ENCODE measurements at places on chromosomes 16 and 17.

- no peak for DNase-seq
Observed at GRCh38 chr16:23499801-23500200, 10.5 kb downstream of the GGA2 start.

DNA sequence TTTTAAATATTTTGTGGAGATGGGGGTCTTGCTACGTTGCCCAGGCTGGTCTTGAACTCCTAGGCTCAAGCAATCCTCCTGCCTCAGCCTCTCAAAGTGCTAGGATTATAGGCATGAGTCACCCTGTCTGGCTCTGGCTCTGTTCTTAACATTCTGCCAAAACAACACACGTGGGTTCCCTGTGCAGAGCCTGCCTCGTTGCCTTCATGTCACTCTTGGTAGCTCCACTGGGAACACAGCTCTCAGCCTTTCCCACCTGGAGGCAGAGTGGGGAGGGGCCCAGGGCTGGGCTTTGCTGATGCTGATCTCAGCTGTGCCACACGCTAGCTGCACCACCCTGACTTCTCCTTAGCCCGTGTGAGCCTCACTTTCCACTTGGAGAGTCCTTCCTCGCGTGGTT lies 19.3 kb downstream of the CRISPLD2 start:
- DNase-seq: peak; percentile 84

DNA sequence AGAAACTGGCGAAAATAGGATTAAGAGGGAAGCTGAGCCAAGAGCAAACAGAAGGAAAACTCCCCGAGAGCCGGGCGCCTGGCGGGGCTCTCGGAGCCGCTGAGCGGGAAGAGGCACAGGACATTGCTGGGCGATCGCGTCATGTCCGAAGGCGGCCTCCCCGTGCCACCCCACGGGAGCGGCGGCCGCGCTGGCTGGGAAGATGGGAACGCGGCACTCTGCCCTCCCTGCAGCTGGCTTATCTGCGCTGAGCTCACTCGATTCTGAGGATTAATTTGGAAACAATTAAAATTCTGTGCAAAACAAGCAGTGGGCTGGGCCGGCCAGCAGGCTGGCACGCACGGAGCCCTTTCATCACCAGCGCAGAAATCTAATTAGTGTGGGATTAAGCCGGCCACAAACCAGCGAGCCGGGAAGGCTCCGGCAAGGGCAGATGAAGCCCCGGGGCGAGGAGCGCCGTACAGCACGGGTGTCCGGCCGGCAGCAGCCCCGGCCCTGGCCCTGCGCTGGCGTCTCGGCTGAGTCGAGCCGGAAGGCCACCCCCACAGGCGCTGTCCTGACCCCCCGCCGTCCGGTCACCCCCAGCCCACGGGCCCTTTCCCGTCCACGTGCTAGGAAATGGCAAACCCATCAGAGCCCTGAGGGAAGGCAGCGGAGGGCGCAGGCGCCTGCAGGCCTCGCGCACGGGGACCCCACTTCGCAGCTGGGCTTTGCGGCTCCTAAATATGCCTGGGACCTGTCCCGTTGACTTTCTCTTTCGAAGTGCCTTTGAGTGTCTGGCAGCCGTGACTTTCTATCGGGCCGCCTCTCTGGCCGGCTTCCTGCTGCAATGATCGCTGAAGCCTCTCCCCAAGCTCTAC lies 37.9 kb downstream of the SOX8 start:
- DNase-seq: peak; percentile 62

GRCh38 chr17:7403727-7403976 lies 245 bp downstream of the TMEM256 start:
- no peak for DNase-seq

DNA sequence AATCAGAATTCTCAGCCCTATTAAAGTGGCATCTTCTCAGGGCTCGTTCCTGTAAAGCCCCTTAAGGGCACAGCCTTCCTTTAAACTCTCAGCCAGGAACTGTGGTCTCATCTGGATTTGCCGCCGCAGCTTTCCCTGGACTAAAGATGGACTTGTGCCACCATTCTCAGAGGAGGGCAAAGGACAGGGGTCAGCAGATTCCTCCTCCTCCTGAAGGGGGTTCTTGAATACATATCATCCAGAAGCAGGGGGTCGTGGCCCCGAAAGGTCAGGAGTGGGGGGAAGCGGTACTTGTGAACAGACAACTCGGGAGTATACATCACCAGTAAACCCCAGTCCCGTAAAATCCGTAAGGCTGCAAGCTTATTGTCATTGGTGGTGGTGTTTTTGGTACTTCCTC lies 174.8 kb downstream of the RPTOR start:
- no peak for DNase-seq

- no peak for DNase-seq
Observed at GRCh38 chr17:31147507-31148202, 52.9 kb downstream of the NF1 start.

DNA sequence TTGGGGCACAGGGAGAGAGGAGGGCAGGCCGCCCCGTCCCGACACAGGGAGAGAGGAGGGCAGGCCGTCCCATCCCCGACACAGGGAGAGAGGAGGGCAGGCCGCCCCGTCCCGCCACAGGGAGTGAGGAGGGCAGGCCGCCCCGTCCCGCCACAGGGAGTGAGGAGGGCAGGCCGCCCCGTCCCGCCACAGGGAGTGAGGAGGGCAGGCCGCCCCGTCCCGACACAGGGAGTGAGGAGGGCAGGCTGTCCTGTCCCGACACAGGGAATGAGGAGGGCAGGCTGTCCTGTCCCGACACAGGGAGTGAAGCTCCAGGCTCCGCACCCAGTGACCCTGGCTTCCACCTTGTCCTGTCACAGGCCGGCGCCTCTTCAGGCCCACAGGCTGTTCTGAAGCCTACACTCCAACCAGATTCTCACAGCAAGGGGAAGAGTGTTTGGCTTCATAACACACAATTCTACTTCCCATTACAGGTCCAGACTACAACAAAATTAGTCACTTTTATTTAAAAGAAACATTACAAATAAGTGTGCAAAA lies 34.1 kb downstream of the WDR45B start:
- no peak for DNase-seq

DNA sequence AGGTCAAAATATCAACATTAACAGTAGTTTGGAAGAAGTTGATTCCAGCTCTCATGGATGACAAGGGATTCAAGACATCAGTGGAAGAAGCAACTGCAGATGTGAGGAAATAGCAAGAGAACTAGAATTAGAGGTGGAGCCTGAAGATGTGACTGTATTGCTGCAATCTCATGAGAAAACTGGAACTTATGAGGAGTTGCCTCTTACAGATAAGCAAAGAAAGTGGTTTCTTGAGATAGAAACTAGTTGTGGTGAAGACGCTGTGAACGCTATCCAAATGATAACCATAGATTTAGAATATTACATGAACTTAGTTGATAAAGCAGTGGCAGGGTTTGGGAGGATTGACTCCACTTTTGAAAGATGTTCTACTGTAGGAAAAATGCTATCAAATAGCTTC lies 67.8 kb downstream of the GOSR1 start:
- no peak for DNase-seq

DNA sequence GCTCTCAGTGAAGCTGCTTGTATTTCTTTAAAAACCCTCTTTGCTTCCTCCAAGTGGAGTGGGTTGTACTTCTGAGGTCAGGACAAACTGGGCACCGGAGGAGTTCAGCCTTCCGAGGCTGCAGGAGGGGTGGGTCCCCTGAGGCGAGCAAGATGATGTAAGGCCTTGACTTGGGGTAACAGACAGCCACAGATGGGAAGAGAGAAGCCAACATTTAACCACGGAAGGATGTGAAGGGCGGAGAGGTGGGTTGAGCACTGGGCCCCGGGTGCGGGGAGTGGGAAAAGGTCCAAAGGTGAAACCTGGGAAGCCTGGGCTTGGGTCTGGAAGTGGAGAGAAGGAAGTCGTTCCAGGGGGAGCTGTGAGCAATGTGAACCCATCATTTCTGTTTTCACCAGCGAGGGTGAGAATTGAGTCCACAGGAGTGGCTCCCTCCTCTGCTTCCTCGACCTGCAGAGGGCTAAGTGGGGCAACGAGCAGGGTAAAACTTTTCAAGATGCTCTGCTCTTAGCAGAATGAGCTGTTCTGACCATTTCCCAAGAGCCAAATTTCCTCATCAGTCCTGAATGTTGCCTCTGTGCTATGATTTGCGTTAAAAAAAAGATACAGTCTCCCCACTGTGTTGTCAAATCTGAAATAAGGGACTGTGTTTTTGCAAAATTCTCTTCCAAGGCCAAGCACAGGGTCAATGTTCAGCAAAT lies 137.7 kb upstream of the CRHR1 start:
- no peak for DNase-seq

DNA sequence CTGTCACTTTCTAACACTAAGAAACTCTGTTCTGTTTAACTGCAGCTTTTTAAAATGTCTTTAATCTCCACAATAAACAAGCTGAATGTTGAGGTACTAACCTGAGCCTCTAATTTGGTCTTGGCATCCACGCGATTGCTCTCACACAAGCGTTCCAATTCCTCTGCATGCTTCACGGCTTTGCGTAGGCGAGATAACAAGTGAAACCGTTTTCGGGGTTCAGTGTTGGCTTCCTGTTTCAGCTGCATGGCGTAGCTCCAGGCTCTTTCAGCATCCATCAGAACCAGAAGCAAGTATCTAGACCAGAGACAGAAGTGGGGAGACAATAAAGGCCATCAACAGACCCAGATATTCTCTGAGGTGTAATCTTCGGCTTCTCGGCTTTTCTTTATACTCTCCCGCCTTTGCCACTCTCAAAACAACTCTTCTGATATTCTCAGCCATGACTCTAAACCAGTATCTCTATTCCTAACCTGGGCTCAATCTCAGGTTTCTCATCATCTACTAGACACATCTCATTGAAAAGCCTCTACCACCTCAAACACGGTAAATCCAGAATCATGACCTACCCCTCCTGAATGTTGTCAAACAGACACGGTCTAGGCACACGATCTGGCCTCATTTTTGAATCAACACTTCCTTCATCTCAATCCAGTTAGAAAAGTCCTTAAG lies 8.3 kb downstream of the SRP68 start:
- DNase-seq: no peak

- peak; percentile 32 for DNase-seq
Observed at GRCh38 chr16:1154887-1155331, 2.0 kb downstream of the CACNA1H start.

- peak; percentile 73 for DNase-seq
Observed at GRCh38 chr17:8894673-8895578, 27.5 kb upstream of the PIK3R6 start.

- DNase-seq: peak; percentile 78
Observed at GRCh38 chr17:45265821-45266220, 3.9 kb upstream of the SPATA32 start.

DNA sequence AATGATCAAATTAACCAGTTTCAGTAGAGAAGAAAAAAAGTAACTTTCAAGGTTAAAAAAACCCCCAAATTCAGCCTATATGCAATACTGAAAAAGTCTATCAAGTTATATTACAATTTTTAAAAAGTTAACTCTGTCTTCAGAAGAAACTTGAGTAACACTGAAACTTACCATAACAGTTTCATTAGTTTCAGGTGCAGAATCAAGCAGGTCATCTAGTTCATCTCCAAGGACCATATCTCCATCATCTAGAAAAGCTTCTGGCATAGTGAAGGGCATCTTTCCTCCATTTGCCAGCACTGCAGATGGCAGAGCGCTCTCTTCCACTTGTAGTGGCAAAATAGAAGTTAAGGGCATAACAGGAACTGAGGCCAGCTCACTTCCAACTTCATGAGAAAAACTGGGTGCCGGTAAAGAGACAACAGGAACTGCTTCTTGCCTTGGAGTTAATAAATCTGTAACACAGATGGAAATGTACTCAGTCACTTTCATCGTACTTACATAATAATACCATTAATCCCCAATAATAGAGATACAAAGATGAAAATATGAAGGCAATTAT lies 22.9 kb downstream of the ZC3H7A start:
- no peak for DNase-seq

DNA sequence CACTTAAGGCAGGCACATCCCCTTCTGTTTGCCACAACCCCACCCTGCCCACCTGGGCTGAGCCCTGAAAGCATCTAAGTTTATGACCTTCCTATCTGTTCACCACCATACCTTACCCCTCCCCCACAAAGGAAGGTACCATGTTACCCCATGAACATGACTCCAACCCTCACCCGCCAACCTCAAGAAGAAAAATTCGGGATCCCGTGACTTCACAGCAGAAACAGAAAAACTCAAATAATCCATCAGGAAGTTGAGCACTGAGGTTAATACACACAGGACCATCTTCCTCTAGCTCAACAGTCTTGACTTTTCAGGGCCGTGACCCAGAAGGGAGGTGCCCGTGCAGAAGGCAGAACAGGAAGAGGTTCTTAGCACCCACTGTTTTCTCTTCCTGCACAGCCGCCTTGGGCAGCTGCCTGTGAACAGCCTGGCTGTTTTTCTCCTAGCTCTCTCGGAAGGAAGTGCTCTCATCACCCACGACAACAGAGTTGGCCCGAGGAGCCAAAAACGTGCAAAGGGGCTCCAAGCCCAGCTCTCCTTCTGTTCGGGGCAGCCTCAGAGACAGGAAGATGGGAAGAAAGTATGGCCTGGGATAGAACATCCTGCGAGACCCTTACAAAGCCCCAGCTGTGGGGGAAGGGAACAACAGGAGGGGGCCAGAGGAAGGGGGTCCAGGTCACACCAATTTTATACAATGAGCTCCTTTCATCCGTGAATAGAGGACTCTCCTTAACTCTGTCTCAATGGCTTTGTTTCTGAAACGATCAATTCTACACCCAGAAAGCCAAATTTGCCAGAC lies 101.1 kb downstream of the XYLT1 start:
- DNase-seq: no peak

DNA sequence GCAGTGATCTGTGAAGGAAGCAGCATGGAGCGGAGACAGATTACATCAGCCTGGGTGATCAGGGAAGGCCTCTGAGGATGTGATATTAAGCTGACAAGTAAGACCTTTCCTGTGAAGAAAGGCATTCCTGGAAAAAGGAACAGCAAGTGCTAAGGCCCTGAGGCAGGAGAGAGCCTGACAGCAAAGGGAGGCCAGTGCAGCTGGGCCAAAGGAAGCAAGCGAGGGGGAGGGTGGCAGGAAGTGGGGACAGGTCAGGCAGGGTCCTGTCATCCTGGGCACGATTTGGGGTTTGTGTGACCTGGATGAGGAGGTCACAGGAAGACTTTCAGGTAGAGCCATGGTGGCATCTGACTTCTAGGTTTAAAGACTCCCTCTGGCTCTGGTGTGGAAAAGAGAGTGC lies 12.3 kb downstream of the CPNE2 start:
- no peak for DNase-seq

DNA sequence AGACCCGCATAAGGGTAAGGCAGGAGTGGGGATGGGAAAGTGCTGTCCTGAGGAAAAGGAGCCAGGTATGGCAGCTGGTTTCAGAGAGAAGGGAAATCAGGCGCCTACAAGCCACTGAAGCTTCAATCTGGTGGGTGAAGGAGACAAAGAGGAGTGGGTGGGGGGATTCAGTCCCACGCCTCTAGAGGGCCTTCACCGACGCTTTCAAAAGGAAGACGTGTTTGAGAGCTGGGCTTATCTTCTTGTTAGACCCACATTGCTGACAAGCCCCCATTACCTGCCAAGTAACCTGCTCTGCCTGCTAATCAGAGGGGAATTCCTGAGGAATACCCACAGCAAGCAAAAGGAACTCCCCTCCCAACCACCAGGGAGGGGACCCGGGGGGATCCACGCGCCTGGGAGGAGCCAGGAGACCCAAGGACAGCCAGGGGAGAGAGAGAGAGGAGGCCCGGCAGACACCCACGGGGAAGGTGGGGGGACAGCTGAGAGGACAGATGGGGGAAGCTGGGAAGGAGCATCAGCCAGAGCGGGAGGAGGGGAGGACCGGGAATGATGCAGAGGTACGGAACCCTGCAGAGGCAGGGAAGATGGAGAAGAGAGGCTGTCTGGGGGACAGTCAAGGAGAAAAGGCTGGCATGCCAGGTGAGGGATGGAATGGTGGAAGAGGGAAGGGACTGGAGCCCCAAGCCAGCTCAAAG lies 1.0 kb downstream of the MTMR4 start:
- DNase-seq: no peak
